ENCODE measurements at places on chromosomes 13 and 19. TPM values are rescaled to one million over a fixed set of nuclear protein-coding genes. Genes with fewer than 3 reads are reported as not detected.

VSTM2B gene
- not detected for total RNA-seq

DGKH gene
- total RNA-seq: 11.6 TPM

GRCh38 chr19:3190921-3191805 lies 5.4 kb downstream of the NCLN start:
- DNase-seq: no peak

DNA sequence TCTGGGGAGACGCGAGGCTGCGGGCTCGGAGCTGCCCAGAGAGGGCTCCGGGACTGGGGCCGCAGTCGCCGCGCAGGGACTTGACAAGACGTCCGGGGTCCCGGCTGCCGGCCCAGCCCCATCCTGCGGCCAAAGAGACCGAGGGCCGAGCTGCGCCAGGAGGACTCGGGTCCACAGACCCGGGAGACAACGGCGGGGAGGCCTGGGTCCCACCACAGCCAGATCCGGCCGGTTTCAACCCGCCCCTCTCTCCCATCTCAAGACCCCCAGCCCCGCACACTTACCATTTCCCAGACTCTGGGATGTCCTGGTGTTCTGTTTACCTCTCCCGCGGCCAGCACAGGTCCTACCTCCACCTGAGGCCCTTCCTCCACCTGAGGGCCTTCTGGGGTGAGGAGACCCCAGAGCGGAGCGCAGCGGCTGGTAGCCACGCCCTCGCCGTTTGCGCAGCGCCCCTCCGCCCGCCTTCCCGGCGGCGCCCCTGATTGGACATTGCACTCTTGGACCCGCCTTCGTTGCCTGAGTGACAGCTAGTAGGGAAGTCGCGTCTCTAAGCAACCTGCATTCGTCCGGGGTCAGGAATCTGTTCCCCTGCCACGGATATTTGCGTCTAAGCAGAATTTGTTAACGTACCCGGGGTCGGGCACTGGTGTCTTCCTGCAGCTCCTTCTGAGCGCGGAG lies at the start of gene ZNF709:
Gene ZNF709 (minus strand): TSS at position 446 of the 681 bp plus-strand sequence. CDS start 159 bp downstream, at position 287.
- peak; percentile 84 for DNase-seq

- no peak for DNase-seq
Measured at GRCh38 chr13:99182439-99182838, 18.2 kb upstream of the UBAC2 start.

DNA sequence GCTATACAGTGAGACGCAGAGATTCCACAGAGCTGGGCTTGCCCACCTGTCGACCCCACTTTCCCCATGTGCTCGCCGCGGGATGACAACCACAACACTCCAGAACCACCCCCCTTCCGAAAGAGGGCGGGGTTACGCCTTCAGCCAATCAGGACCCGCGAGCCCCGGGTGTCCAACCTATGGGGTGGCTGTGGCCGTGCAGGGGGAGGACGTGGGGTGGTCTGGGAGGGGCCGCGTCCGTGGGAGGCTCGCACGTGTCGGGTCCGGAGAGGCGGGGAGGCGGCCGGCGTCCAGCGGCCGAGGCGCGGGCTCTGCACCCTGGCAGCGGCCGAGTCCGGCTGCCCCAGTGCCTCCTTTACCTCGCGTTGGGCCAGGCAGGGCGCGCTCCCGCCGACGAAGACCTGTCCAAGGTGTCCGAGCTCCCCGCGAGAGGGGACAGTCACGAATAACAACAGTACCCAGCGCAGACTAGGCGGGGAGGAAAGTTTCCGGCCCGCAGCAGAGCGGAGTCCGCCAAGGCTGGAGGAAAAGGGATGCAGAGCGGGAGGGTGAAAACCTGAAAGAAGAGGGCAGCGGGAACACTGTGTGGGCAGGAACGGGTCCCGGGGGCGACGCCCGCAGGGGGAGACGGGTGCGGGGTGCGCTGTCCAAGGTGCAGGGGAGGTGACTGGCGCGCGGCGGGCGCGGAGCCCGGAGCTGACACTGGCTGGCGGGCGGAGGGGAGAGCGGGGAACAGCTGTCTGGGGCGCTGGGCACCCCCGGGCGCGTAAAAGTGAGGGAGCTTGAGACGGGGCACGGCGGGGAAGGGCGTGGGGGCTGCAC lies 911 bp downstream of the ENOX1 start:
- peak; percentile 32 for DNase-seq

TEX29 gene
- total RNA-seq: 0.50 TPM

DNA sequence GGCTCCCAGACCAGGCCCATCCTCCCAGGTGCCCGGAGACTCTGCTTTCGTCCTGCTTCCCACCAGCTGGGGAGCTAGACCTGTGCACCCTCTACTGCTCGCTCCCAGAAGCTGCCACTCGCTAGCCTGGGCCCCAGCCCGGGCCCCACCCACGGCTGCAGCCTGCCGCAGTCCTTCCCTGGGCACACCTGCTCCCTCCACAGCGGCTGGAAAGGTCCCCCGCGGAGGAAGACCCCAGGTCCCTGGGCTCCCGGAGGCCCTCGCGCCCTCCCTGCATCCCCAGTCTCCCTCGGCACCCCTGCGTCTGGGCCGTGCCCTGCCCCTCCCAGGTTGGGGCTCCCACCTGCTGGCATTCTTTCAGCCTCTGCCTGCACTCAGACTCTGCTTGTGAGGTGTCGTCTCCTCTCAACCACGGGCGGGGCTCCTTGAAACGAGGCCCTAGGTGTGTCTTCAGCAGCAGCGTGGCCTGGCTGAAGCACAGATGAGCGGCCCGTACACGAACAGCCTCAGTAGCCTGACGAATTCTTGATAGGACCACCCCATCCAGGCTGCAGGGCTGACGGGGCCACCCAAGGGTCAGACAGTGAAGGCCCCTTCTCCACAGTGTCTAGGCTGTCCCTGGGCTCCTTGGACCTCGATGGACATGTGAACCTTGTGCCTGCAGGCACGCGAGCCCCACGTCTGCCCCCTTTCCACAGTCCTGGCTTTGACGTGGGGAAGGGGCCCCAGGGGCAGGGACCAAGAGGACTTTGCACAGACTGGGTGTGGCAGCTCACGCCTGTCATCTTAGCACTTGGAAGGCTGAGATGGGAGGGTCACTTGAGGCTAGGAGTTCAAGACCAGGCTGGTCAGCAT lies 27.9 kb downstream of the DOT1L start:
- no peak for DNase-seq

CD177 gene
- not detected for total RNA-seq

NPAS1 gene
- total RNA-seq: 0.64 TPM

DNA sequence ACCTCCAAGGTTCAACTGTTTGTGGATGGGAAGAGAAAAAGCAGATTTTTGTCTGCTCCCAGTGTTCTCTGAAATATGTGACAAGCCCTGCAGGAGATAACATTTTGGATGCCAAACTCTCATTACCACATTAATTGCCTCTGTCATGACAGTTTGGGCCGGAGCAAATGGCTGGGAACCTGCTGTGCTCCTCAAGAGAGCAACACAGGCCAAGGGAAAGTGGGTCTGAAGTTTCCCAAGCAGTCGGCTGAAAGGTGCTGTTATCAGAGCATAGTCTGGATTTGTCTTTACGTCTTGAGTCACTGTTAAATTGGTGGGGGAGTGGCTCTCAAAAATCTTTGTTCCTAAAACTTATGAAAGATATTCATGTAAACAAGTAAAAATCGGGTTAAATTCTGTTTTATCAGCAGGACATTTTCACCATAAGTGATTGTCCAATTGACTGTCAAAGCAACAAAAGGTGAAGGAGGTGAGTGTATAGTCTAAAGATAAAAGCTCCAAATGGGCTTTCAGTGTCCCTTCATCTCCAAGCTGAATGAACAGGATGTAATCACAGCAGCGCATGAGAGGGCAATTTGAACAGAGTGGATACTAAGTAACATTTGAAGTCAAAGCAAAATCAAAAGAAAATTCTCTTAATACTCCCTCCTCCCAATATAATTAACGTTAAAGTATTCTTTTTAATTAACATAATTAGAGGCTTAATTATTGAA lies 844.8 kb downstream of the PCDH17 start:
- DNase-seq: no peak

QPCTL gene
- total RNA-seq: 11.4 TPM

DNA sequence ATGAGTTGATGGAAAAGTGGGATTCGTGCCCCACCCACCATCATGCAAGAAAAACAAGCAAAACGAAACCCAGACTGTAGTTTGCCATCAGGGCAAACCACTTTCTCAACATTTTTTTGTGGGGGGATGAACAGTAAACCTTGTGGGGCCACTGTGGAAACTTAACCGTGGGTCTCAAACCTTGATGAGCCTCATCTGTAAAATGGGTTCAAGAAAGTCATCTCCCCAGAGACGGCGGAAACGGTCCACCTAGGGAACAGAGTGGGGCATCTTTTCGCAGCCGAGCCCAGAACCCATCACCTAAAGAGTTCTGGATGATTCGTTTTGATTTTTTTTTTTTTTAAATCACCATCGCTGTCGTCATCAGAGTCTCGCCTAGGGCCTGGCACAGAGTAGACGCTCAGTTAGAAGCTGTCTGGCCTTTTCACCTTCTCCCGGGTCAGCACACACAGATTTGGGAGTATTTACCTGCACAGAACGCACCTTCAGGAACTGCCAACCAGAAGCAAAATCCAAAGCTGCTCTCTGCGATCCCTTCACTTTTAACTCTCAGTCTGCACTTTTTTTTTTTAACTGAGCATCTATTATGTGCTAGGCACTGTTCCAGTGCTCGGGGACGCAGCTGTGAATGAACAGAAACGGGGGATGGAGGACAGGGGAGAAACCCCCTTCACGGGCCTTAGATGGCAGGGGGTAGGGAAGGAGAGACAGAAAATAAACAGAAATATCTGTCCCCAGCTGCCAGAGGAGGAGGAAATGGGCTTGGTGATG lies 69.8 kb downstream of the CELF5 start:
- DNase-seq: no peak

PGLYRP2 gene
- total RNA-seq: 0.91 TPM

GAPDHS gene
- total RNA-seq: not detected

LYPD4 gene
- not detected for total RNA-seq

DNA sequence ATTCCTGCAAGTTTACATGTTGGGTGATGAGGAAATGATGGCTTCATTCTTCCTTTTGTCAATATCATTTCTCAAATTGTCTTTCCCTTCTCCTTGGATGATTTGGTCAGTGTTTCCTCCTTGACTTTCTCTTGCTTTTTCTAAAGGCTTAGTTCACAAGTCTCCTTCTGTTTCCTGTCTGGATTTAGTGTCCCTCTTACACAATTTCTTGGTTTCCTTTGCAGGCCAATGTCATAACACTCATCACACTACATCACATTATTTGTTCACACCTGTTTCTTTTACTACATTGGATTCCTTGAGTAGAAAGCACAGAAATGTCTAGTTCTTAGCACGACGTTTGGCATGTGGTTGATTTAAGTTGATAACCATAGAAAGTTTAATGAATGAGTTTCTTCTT lies 490.7 kb downstream of the TDRD3 start:
- DNase-seq: no peak

LATS2 gene
- 4.5 TPM for total RNA-seq

- DNase-seq: no peak
Measured at GRCh38 chr19:28168557-28168956, 1044.4 kb downstream of the UQCRFS1 start.

- DNase-seq: no peak
Measured at GRCh38 chr19:10288662-10289166, 1.0 kb upstream of the ICAM5 start.

SLITRK6 gene
- not detected for total RNA-seq

- no peak for DNase-seq
Measured at GRCh38 chr13:29922281-29922821, 71.9 kb upstream of the UBL3 start.

DNA sequence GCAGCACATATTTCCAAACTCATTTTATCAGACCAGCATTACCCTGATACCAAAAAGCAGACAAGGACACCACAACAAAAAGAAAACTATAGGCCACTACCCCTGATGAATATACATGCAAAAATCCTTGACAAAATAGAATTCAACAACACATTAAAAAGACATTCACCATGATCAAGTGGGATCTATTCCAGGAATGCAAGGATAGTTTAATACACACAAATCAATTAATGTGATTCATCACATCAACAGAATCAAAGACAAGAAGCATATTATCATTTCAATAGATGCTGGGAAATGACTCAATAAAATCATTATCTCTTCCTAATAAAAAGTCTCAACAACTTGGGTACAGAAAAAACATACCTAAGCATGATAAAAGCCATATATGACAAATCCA lies 11.2 kb downstream of the ZNF347 start:
- DNase-seq: no peak

ATP1A3 gene
- 3.5 TPM for total RNA-seq

- DNase-seq: peak; percentile 43
Measured at GRCh38 chr13:75870397-75870903, 234.3 kb downstream of the LMO7 start.

DNA sequence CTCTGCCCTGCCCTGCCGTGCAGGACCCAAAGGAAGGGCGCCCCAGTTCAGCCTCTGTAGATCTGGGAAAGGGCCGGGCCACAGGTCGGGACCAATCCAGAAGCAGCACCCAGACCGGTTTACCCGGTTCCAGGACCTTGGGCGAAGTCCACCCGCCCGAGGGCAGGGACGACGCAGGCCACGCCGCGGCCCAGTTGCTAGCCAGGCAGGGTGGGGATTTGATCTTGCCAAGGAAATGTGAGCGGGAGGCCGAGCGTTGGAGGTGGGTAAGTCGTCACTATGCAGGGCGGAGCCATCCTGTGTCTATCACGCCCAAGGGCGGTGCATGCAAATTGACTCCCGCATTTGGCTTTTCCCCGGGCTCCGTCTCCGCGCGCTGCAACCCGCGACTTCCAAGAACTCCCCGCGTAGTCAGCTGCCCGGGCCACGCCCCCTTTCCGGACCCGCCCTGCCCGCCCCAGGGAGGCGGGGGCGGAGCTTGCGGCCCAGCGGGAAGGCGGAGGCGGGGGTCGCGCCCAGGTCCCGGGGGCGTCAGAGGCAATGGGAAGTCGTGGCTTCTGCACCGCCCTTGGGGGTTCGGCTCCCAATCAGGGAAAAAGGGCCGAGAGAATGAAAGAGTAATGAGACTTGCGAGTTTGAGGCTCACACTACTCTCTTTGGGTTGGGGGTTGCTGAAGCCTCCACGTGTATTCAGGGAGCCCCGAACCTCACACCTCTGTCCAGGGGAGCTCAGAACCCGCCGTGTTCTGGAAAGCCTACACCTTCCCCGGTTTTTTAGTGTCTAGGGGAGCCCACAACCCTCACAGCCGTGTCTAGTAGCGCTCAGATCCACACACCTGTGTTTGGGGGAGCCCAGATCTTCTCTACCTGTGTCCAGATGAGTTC lies 12.8 kb downstream of the IER2 start:
- DNase-seq: peak; percentile 75

GRCh38 chr19:39194832-39195542 lies 1.8 kb upstream of the NCCRP1 start:
- no peak for DNase-seq

- no peak for DNase-seq
Measured at GRCh38 chr13:113777311-113778260, 18.6 kb downstream of the TMEM255B start.

DNA sequence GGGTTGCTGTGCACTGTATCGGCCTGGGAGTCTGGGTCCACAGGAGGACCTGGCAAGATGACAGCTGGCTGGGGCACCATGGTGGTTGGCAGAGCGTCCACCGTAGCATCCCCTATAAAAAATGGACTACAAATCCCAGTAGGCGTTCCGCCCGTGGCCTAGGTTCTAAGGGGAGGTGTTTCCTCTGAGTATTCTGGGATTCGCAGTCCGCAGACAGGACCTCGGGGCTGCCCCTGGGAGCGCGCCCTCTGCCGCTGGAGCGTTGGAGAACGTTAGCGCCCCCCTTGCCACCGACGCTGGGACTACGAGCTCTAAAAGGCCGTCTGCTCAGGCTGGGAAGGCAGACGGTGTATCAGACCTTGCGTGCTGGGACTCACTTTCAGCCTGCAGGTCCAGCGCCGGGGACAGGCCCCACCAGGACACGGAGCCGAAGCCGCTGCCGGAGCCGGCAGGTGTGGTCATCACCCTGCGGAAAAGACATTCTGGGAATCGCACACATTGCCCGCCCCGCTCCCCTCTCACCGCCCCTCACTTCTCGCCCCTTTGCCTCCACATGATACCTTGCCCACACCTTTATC lies 372 bp downstream of the DNAAF3 start:
- DNase-seq: peak; percentile 32

Data from CD4-positive, alpha-beta memory T cell (primary cell).